ENCODE measurements at places on chromosomes 4 and X. TPM values are rescaled to one million over a fixed set of nuclear protein-coding genes. Genes with fewer than 3 reads are reported as not detected.

GRCh38 chr4:26729547-26729946 is 131.1 kb upstream of the STIM2 start:
- no peak for DNase-seq

GRCh38 chr4:18214411-18215055 is 193.0 kb upstream of the LCORL start:
- peak; percentile 5 for DNase-seq

DNA sequence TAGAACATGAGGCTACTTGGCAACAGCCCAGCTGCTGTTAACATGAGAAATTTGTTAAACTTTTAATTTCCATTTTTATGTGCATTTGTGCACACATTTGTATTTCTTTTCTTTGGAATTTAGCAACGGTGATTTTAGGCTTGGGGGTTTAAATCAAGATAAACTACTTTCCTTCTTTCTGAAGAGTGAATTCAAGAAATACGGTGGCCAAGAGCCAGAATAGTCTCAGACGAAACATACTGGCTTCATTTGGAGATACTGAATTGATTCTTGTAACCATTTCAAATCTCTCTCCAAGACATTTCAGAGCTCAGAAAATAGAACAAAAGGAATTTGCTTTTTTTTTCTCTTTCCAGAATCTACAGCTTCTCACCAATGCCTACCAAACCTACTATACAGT is 134.1 kb upstream of the SCML1 start:
- DNase-seq = no peak

DNA sequence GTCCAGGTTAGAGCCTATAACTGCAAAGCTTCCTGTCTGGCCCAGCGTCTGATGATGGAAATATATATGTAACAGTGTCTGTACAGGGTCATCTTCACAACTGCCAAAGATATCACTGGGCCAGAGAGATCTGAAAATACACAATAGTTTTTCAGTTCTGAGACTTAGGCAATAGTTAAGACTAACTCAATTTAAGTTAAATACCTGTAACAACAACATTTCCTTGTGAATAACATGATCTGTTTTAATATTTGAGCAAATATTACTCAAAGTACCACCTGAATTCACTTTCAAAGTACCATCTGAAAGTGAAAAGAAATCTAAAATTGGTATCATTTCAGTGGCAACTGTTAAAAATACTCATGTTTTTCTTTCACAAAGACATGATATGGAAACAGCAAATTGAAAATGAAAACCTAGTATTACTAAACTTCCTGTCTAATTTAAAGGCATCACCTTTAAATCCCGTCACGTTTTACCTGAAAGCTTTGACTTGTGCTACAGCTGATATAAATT is 9.6 kb downstream of the ZAR1 start:
- DNase-seq = no peak

GRCh38 chr4:152606753-152607152 is 70.9 kb upstream of the FBXW7 start:
- DNase-seq = no peak

GRCh38 chrX:148664995-148665394 is 164.6 kb downstream of the AFF2 start:
- DNase-seq = no peak

DNA sequence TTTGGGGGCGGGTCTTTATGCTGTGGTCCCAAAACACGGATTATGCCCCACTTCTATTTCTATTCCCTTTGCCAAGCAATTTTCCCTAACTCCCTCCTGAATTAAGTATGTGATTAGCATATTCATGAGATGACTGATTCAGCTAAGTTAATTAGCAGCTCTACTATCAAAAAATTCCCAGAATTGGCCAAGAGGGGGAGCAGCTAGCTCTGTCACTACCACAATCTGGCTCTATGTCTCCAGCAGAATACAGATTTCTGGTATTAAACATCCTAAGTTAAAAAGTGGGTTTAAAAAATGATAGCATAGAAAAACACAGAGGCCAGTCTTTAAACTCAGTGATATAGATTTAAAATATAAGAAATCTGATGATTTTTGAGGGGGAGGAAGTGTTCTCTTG is 80.3 kb downstream of the GPC4 start:
- peak; percentile 59 for DNase-seq

DNA sequence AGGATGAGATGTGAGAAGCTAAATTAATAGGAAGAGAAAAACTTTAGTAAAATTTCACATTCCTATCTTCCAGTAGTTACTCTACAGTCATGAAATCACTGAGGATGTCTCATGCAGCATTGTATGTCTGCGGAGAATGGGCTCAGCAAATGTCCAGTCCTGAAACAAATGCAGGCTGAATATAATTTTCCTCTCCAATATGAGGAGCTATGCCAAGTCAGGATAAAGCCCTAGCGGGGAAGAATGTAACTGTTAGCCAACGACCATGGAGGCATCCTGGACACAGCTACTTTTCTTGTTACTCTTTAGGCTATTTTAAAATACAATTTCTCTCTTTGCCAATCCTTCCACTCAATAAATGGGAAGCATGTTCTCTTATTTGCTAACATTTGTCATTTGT is 127.7 kb downstream of the PRKX start:
- no peak for DNase-seq

- no peak for DNase-seq
These were observed 133.8 kb downstream of the DDX53 start for GRCh38 chrX:23133551-23133950.

DNA sequence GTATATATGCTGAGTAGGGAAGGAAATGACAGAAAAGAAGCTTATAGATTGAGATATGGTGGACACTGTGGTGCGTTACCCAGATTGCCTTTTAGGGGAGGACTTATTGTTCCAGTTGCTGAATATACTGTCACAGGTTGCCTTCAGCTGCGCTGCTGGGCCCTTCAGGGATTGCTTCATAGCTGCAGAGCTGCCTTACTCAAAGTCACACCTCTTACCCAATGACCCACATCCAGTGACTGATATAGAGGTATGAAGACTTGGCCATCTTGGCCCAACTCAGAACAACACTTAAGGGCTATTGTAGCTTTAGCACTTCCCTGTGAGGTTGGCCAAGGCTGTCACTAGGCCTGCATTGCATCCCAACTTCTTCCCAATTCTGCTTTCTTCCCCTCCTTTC is 63.4 kb upstream of the TMEM164 start:
- DNase-seq = no peak

GRCh38 chr4:47776353-47776752 is 61.5 kb downstream of the CORIN start:
- DNase-seq = no peak

- no peak for DNase-seq
These were observed 107.0 kb downstream of the DDIT4L start for GRCh38 chr4:100083289-100083688.

DNA sequence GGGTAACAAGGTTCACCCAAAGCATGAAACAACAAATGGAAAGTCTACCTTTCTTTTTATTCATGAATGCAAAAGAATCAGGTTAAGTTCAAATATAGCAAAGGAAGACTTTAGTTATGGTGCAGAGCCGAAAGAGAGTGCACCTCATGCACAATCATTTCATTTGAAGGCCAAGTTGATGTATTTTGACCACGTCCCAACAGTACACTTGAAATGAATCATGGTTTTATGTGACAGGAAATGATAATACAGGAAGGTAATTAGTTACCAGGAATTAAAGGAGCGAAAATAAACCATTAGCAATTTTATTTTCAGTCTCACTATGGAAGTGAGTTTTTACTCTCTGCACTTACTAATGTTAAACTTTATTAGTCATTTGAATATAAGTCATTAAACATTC is 281.2 kb upstream of the DIAPH2 start:
- DNase-seq = no peak

- DNase-seq = no peak
These were observed 102.8 kb downstream of the RTL5 start for GRCh38 chrX:72028701-72029470.

DNA sequence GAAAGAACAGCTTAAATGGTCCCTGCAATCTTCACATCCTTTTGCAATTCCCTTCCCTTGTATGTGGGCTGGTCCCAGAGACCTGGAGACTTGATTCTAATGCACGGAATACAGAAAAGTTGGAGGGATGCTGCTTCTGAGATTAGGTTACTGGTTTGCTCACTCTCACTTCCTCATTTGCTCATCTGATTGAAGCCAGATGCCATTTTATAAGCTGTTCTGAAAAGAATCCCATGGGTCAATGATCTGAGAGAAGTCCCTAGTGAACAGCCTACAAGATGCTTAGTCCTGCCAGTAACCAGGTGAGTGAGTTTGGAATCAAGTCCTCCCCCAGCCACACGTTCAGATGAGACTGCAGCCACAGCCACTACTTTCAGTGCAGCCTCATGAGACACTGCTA is 35.9 kb downstream of the MAGEA1 start:
- no peak for DNase-seq

- no peak for DNase-seq
These were observed 352.5 kb upstream of the ADGRL3 start for GRCh38 chr4:60847614-60848013.

GRCh38 chr4:2177443-2178093 is 64.4 kb downstream of the HAUS3 start:
- DNase-seq = no peak

- DNase-seq = no peak
These were observed 73.9 kb upstream of the VCX3B start for GRCh38 chrX:8390771-8391170.

GRCh38 chrX:257681-258289 is 23.4 kb upstream of the PLCXD1 start:
- no peak for DNase-seq

GRCh38 chr4:9964879-9965278 is 56.4 kb downstream of the SLC2A9 start:
- DNase-seq = peak; percentile 77

DNA sequence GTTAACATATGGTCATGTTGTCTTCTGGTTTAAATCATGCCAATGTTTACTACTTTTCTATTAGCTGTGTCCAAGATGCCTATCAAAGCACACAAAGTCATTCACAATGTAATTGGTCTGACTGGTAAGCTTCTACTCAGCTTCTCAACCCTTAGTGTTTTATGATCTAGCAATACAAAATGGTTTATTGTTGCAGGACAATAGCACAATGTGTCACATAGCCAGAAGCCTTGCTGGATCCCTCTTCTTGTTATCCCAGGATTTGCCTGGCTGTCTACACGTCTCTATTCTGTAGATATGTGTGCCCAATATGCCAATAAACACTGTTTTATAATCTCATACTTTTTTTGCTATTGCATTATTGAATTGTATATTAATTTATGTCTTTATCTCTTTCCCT is 1111.0 kb upstream of the AGA start:
- DNase-seq = no peak

- peak; percentile 45 for DNase-seq
These were observed 280.2 kb upstream of the SLC7A11 start for GRCh38 chr4:138522366-138522765.

DNA sequence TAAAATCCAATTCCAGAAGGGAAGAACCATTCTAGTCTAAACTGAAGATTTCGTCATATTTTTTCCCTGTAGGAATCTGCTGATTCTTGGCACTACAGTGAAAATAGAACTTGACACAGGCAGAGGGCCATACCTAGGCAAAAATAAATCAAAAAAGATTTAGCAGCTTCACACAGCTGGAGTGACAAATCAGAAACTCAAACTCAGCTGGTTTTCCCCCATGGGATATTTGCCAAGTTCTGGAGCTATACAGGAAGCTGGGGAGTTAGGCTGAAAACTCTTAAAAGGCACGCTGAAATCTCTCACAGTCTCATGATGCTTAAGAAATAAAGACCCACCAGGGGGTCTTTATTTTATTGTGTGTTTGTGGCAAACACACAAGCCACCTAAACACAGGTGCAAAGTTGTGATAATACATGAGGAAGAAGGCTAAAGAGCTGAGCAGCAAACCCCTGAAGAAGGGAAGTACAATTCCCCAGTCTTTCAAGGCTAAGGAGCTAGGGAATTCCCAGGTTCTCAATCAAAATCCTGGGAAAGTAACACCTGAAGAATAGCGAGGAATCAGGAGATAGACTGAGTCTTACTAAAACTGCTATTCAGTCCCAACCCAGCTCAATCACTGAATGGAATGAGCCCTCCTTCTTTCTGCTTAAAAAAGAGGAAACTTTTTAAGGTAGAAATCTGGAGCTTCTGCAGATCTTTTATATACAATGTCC is 32.1 kb upstream of the BEND2 start:
- DNase-seq = no peak

- no peak for DNase-seq
These were observed 83.1 kb downstream of the MAGED1 start for GRCh38 chrX:51976503-51976902.

GRCh38 chr4:79043138-79043537 is 103.9 kb upstream of the PAQR3 start:
- DNase-seq = no peak

- DNase-seq = no peak
These were observed 188.8 kb downstream of the LRBA start for GRCh38 chr4:150826306-150826705.

GRCh38 chrX:915427-916229 is 285.0 kb downstream of the SHOX start:
- DNase-seq = no peak

DNA sequence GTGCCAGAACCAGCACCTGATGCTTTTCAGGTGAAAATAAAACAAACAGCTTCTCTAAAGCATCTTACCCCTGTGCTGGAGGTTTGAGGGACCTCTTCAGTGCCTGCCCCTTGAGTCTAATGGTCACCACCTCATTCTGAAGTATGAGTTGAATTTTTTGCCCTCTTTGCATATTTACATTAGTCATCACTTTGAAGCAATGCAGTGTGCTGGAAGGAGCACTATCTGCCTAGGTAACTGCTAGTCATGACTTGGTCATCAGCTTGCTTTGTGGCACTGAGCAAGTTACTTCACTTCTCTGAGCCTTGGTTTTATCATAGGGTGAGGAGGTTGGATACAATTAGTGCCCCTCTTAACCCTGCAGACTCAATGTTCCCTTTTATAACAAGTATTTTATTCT is 44.9 kb downstream of the SPATA18 start:
- DNase-seq = peak; percentile 31

- DNase-seq = no peak
These were observed 71.6 kb downstream of the NEK1 start for GRCh38 chr4:169540774-169541173.

Gene ATP2B3
- not detected for total RNA-seq

Gene COX7B2
- total RNA-seq = not detected

Gene LGI2
- not detected for total RNA-seq

Gene VGLL1
- not detected for total RNA-seq

Gene ARHGEF9
- 33.6 TPM for total RNA-seq

Gene SRPX2
- total RNA-seq = 5.3 TPM

Gene STPG2
- total RNA-seq = 0.61 TPM

Gene LANCL3
- total RNA-seq = 0.54 TPM

Gene FAT1
- 132 TPM for total RNA-seq

Gene GAGE12J
- total RNA-seq = not detected

Gene P2RY10
- total RNA-seq = not detected

Gene ADAMTS3
- 0.25 TPM for total RNA-seq

Gene TMPRSS11F
- total RNA-seq = not detected

Gene TMPRSS11E
- total RNA-seq = not detected

Gene LRAT
- 5.8 TPM for total RNA-seq

Gene ARHGEF6
- 0.35 TPM for total RNA-seq

Gene GAGE13
- not detected for total RNA-seq

Gene SMR3B
- total RNA-seq = not detected

Gene SPANXN3
- total RNA-seq = not detected

Gene GAGE12F
- total RNA-seq = not detected

Gene AFF2
- 0.42 TPM for total RNA-seq

Gene PAGE4
- not detected for total RNA-seq

Gene ARMCX1
- not detected for total RNA-seq

Gene PIR
- 10.3 TPM for total RNA-seq

Gene CT45A5
- total RNA-seq = not detected

Gene HPGD
- total RNA-seq = 0.77 TPM

Gene TRIM75
- total RNA-seq = not detected

Gene SUPT20HL1
- not detected for total RNA-seq

Gene PHEX
- total RNA-seq = 0.69 TPM

Gene GPR173
- 1.3 TPM for total RNA-seq

Gene DMP1
- not detected for total RNA-seq
